KG1 (cell line): ENCODE measurements at places on chromosomes 7 and 10.
A peak's percentile ranks its signal among the peaks of the same experiment; 100 is the strongest.

DNA sequence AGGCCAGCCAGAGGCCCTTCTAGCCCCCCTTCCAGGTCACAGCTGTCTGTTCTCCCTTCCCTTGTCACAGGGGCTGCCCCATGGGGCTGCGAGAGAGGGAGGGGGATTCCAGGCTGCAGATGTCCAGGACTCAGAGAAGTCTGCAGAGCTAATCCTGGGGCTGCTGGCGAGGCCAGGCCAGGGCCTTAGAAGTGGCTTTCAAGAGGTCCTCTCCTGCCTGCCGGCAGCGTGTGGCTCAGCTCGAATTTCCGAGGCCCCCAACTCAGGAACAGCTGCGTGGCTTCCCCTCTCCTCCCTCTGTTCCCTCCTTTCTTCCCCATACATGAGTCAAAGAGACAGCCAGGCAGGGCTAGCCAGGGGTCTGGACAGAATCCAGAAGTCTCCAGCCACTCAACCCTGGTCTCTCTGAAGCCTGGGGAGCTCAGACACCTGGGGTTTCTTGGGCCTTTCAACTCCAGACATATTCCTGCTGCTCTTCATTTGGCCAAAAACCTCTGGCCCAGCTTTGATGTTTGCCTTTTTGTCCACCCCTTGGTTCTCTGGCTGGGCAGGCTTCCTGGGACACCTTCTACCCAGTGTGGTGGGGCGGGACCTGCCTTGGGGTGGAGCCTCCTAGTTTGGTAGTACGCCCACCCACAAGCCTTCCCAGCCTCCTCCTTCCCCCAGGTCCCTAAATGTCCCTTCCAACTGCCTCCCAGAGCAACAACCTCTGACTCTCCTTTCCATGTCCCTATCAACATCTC is 21.8 kb upstream of the EIF5AL1 start:
- no peak for DNase-seq

DNA sequence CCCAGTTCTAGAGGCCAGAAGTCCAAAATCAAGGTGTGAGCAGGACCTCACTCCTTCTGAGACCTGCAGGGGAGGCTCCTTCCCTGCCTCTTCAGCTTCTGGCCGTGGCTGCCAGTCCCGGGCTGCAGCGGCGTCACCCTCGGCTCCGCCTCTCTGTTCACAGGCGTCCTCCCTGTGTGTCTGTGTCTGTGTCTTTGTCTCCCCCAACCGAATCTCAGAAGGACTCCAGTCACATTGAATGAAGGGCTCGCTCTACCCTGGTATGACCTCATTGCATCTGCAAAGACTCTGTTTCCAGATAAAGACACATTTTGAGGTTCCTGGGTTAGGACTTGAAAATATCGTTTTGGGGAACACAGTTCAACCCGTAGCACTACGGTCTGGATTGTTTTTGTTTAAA is 33.1 kb upstream of the GALNT11 start:
- DNase-seq: no peak

GRCh38 chr7:29921404-29922010 is 68.1 kb downstream of the SCRN1 start:
- peak; percentile 10 for DNase-seq

GRCh38 chr10:113463777-113464176 is 89.1 kb upstream of the HABP2 start:
- no peak for DNase-seq

DNA sequence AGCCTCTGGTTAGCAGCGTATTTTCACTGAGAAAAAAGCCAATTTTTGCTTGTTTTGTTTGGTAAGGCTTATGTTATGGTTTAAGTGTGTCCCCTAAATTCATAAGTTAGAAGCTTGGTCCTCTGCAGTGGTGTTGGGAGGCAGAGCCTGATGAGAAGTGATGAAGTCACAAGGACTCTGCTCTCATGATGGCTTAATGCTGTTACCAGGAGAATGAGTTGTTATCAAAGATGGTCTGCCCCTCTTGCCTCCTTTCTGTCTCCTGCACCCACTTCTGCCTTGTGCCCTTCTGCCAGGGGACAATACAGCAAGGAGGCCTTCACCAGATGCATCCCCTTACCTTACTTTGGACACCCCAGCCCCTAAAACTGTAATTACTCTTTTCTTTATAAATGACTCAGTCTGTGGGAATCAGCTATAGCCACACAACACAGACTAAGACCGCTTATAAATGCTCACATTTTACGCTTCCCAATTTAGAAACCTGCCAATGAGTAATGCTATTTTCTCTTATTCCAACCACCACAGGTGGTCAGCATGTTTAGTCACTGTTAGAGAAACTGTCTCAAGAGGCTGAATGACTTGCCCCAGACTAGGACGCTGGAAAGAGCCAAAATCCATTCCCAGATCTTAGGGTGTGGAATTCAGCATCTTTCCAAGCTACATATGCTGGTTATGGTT is 6.1 kb upstream of the PKD1L1 start:
- DNase-seq: no peak

DNA sequence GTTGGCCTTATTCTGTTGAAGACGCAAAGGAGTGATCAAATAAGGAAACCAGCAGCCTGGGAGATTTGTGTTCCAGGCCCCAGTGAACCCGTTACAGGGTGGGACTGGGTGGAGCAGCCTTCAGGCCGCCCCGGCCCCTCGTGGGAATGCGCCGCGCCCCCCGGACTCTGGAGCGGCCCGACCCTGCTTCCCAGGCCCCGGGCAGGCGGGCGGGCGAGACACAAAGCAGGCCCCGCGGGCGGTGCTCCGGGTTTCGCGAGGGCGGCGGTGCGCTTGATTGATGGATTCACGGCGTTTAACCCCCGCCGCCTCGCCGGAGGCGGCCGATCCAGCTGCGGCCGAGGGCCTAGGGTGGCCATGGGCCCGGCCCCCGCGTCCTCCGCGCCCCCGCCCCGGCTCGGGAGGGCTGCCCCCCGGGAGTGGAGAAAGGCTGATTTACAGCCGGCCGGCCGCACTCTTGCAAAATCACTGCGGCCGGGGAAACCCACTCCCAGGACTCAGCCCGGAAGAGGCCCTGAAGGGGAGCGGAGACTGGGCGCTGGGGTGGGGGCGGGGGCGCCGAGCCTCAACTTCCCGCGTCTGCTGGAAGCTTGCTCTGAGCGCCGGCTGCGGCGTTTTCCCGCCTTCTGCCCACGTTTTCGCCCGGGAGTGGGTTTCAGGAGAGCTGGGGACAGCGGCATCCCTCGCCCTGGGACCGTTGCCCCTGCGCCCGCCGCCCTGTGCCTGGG is 299.6 kb upstream of the NFE2L3 start:
- DNase-seq: no peak

GRCh38 chr7:18996583-18996982 is 120.9 kb downstream of the TWIST1 start:
- DNase-seq: no peak

GRCh38 chr7:42843205-42843800 is 68.6 kb downstream of the C7orf25 start:
- no peak for DNase-seq

DNA sequence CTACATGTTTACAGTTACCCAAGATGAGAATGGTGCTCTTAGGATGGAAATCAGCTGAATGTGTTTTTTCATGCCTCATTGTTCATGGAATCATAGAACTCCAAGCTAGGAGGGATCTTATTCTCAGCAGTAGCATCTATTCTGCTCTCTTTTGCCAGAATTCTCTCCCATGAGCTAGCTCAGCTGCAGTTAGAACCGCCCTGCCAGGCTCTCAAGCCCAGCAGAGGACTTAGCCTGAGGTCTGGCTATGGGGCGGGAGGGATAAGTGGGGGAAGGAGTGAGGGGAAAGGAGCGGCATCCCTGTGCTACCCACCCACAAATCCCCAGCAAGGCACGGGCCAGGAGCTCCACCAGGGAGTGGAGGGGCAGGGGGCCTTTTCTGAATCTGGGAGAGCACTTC is 120.7 kb upstream of the PLXNA4 start:
- DNase-seq: no peak

DNA sequence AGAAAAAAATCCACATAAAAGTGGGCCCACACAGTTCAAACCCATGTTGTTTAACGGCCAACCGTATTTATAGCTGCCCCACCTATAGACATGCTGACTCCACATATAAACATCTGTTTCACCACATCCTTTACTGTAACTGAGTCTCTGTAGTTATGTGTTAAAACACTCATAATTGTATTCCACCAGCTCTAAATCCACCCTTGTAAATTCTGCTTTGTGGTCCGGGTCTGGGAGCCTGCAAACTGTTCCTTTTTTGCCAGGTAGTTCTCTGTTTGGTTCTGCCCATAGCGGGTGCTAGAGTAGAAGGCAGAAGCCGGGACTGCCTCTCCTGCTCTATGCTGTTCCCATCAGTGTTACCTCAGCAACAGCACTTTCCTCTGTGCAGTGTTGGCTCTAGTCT is 20.2 kb upstream of the FHIP2A start:
- DNase-seq: peak; percentile 52

DNA sequence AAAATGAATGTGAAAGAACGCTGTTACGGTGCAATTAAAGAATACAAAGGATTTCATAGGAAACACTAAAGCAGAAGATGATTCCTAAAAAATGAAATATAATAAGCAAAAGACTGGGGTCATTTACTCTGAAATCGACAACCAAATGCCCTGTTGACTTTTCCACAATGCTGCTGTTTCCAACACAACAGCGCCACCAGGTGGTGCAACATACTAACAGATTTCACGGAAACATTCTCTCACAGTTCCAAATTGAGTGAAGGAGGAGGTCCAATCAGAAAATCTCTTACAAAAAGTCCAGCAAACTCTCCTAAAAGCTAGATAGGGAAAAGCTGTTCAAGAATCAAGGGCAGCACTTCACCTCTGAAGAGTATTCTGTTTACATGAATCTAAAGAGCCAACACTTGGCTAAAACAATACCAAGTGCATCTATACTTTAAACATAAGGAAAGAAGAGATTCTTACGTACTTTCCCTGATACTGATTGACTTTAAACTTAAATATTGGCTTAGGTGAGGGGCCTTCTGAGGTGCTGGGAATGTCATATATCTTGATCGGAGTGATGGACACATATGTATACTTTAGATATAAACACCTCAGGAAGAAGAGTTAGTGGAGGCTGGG is 55.9 kb downstream of the UPF2 start:
- DNase-seq: no peak

DNA sequence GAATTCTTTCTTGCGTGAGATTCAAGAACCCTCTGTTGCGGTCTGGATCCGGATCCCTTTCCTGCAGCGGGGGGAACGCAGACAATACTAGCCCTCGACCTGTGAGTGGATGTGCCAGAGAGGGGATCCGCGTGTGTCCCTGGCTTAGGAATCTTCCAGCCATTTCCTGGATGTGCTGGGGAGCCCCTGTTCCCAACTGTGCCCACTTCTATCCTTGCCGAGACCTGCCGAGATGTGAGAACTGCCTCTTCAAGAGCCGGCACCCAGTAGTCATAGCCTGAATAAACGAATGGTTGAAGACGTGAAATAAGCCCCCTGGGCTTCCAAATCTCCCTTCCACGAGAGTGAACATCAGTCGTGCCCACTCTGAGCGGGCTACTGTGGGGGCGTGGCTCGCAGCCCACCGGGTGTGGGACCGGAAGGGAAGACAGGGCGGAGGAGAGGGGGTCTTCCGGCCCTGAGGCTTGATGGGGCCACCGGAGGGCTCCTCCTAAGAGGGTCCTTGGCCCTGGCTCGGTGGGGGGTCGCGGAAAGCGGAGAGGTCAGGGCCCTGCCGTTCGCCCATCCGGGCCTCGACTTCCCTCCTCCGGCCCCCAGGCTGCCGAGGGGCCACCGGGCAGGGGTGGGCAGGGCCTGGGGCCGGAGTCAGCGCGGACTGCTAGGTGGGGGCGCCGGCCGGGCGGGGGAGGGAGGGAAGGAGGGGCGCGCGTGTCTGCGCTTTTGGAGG is 1.3 kb upstream of the CCDC136 start:
- DNase-seq: no peak

- DNase-seq: no peak
Measured at GRCh38 chr7:114986190-114987180, 64.6 kb downstream of the MDFIC start.

DNA sequence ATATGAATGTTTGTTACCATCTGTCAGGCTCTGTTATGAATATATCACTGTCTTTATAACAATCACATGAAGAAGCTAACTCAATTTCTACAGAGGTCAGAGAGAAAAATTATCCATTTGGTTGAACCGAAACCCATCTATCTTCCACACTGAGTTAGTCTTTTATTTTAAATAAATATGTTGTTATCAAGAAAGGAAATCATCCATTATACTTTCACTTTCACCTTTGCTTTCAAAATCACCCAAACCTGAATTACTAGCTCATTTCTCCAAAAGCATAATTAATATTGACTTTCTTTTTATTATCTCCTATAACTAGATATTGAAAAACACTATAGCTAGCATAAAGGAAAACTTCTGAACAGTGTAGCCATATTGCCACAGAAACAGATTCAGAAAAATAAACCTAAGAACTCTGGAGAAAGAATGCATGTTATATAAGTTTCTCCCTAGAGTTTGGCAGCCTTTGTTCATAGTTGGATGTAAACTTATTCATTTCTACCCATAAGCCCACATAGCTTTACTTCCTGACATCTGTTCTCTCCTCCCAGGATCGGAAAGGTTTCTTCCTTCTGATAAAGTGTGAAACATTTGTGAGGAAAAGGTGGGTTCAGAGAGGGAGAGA is 66.0 kb downstream of the NPSR1 start:
- DNase-seq: no peak

DNA sequence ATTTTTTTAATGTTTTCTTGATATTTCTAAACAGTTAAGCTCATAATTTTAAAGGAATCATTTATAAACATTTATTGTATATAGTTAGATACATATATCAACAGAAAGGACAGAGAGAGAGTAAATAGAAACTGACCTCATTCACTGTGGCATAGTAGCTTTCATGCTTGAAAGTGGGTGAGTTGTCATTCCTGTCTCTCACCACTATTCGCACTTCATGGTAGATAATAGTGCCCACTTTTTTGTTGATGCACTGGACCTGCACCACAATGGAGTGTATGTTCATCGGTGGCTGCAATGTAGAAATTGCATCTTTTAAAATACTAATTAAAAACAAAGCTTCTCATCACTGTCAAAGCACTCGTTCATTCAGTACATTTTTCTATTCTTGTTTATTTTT is 432.0 kb downstream of the PCDH15 start:
- no peak for DNase-seq

DNA sequence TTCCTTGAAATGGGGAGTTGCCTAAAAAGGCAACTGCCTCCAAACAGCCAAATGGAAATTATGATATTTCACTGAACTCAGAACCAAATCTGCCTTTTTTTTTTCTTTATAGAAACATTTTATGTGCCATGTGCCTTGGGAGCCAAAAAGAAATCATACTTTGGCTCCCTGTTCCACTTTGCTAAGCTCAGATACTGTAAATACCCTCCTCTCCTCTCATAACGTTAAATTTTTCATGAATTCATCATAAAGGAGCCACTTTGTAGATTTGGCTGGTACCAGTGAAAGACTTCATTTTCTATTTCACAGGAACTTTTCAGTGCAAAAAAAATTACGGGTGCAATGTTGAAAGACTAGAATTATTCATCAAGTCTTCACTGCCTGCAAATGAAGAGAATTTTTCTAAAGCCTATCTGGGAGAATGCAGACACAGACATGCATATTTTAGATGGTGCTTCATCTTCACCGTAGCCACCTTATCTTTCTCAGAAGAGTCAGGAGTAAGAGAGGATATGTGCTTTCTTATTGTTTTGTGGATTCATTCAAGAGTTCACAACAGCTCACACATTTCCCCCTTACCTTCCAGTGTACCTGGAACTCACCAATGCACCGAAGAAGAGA is 742.3 kb upstream of the GALNT17 start:
- no peak for DNase-seq
